Stimulated activated CD4-positive, alpha-beta T cell treated with anti-CD3 and anti-CD28 coated beads, Interleukin-4, amount 100 ng/mL, for 24 hours (primary cell): ENCODE measurements at places on chromosomes 5 and 9.

- no peak for DNase-seq
Measured at GRCh38 chr5:43638107-43638506, 35.1 kb downstream of the NNT start.

DNA sequence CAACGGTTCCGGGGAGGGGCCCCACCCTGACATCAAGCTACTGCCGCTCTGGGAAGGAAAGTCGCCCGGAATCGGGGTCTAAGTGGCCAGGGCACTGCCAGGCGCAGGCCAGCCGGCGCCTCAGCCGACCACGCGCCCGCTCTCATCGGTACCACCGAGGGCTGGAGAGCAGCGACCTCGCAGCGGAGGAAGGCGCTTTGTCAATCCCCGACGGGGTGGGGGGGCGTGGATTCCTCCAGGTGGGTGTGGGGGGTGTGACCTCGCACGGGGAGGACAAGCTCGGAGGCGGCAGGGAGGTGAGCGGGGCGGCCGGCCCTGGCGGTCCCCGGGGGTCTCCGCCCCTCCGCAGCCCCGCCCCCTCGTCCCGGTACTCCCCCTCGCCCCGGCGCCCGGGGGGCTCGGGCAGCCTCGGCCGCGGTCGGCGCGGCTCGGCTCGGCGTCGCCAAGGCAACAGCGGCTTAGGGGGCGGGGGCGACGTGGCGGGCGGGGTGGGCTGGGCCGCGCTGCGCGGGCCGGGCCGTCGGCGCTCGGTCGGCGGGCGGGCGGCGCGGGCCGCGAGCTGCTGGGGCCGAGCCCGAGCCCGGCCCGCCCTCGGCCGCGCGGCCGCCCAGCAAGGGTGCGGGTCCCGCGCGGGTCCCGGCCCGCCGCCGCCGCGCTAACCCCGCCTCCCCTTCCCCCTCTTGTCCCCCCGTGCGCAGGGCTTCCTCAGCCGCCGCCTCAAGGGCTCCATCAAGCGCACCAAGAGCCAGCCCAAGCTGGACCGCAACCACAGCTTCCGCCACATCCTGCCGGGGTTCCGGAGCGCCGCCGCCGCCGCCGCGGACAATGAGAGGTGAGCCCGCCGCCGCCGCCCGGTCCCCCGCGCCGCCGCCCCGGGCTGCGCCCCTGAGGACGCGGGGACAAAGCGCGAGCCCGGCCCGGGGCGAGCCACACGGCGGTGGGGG, 47.5 kb downstream of the DAB2IP start:
- peak; percentile 15 for DNase-seq

- no peak for DNase-seq
Measured at GRCh38 chr9:76605321-76605900, 146.4 kb downstream of the GCNT1 start.

DNA sequence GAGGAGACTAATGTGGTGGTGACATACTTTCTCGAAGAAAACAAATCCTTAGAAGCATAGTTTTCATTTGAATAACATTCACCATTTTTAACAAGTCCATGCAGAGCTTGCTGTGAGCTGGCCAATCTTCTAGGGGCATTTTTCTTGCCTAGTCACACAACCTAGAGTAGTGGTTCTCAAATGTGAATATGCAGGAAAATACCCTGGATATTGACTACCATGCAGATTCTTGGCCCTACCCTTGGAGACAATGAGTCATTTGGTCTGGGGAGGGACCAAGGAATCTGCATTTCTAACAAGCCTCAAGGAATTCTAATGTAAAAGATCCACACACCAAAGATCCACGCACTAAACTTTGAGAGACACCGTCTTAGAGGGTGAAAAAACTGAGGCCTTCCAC, 23.5 kb downstream of the GDNF start:
- no peak for DNase-seq

- peak; percentile 27 for DNase-seq
Measured at GRCh38 chr5:67221487-67222242, 25.1 kb upstream of the CD180 start.

DNA sequence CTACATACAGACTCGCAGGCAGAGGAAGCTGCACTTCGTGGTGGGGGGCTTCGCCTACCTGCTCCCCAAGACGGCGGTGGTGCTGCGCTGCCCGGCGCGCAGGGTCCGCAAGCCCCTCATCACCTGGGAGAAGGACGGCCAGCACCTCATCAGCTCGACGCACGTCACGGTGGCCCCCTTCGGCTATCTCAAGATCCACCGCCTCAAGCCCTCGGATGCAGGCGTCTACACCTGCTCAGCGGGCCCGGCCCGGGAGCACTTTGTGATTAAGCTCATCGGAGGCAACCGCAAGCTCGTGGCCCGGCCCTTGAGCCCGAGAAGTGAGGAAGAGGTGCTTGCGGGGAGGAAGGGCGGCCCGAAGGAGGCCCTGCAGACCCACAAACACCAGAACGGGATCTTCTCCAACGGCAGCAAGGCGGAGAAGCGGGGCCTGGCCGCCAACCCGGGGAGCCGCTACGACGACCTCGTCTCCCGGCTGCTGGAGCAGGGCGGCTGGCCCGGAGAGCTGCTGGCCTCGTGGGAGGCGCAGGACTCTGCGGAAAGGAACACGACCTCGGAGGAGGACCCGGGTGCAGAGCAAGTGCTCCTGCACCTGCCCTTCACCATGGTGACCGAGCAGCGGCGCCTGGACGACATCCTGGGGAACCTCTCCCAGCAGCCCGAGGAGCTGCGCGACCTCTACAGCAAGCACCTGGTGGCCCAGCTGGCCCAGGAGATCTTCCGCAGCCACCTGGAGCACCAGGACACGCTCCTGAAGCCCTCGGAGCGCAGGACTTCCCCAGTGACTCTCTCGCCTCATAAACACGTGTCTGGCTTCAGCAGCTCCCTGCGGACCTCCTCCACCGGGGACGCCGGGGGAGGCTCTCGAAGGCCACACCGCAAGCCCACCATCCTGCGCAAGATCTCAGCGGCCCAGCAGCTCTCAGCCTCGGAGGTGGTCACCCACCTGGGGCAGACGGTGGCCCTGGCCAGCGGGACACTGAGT, 255.9 kb downstream of the SAXO1 start:
- DNase-seq: no peak

GRCh38 chr9:37987467-37987981, 81.5 kb downstream of the SHB start:
- DNase-seq: no peak

DNA sequence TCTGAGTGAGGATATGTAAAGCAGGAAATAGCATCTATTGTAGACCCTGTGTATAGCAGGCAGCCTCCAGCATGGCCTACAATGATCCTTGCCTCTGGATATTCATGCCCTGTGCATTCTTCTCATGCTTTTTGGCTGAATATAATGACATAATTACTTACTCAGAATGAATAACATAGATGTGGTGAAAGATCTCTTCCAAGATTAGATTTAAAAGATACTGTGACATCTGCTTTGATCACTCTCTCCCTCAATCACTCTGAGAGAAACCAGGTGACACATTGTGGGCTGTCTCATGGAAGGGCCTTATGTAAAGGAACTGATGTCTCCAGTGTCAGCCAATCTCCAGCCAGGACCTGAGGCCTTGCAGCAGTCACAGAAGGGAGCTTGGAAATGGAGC, 376.7 kb downstream of the DNAH5 start:
- DNase-seq: no peak

DNA sequence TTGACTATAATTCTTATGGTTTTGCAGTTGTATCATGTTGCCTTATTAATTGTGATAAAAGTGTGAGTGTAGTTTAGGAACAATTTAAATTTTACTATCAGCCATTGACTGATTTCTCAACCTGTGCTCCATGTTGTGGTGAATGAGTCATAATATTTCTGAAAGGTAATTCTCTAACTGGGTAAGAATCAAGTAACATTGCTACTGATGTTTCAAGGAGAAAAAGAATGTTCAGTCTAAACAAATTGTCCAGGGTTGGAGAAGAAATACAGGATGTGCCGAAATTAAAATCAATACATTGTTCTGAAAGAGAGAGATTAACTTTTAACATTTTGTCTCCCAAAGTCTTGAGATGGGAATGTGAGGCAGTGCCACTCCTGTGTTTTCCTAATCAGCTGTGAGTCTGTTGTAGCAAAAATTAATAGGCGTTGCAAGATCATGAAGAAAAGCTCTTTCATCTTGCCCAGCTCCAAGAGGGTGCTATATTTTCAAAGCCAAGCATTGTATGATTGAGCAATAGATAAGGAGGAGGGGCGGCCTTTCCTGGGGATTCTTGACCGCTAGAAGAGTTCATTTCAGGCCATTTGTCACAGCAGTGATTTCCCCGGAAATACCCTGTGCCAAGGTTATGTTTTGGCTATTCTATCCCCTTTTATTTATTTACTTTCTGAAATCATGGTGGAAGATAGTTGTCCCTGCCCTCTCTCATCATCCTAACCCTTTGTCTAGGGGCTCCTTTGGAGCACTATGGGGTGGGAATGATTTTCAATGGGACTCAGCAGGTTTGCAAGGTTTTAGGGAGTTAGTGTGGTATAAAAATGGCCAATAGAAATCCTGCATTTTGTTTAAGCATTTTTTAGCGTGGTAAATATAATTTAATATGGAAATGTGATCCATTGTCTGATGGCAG, 151.6 kb downstream of the FOCAD start:
- no peak for DNase-seq

DNA sequence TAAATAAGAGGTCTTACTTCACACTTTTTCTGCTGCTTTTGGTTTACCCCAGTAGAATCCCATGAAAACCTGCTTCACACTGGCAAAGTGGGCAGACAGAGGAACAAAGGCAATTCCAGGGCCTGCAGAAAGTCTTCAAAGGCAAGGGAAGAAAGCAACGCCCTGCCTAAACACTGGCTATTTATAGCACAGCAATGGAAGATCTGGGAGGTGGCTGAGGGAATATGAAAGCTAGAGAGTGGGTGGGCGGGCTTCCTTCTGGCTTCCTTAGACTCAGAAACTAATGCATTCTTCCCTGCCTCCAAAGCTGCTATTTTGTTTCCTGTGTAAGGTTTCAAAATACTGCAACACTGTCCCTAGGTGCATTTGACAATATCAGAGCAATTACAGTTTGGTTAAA, 46.8 kb downstream of the ELAVL2 start:
- no peak for DNase-seq

DNA sequence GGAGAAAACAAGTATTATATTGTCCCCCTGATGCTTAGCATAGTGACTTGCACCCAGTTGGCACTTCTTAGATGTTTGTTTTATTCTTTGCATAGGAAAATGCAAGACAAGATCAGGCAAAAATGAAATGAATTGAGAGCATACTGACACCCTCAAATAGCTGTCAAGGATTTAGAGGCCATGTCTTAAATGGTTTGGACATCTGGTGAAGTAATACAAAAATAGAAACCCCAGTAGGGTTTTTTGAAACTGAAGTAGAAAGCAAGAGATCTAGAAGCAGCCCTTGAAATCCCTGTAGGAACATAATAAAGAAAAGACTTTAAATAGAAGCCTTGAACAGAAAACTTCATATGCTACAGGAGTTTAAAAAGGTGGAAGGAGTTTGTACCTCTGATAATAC, 174.3 kb downstream of the ANXA1 start:
- no peak for DNase-seq

DNA sequence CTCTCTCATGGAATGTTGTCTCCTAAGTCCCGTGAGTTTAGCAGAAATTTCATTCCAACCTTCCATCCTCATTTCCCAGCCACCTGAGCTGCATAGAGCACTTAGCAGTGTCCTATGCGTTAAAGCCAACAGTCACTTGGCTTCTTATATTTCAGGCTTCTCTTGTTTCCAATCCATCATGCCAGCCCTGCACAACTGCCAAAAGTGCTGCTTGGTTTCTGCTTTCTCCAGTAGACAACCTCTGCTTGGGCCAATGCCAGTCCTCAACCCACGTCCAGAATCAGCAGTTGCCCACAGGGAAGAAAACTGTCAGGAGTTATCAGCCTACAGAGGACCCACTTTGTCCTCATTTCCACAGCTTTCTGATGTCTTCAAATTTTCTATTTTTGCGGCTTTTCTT, 42.5 kb downstream of the KCNIP1 start:
- DNase-seq: no peak

DNA sequence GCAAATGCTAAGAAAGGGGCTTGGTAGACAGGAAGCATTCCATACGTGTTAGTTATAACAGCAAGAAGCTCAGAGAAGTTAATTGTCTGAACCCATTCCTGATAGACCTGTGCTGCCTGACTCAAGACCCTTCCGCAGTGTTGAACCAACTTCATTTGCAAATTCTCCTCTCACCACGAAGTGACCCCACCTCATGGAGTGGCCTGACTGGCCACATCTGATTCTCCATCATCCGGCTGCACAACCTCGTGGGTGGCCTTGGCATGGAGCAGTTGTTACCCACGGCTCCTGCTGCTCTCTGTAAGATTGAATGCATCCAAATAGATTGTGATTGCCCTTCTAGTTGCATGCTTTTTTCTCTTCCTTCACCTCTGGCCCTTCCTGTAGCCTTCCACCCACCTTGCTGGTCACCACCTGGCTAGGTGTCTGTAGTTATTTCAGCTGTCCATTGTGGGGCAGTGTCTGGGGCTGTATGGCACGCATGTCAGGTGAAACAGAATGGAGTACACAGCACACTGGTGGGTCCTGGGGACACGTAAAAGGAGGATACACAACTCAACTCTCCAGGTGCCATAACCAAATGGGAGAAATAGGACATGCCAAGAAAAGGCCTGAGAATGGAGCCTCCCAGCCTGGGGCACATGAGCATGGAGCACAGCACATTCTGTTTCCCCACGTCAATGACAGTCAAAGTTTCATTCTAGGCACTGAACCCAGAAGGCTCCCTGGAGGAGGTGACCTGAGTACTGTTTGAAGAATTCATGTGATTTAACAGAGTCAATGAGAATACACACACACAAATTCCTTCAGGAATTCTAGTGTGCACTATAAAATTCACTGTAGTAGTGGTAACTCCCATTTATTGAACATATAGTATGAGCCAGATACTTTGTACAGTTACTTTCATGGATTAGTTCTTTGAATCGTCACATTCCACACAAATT, 70.5 kb upstream of the PTCH1 start:
- no peak for DNase-seq

- no peak for DNase-seq
Measured at GRCh38 chr9:132026932-132027585, 52.6 kb downstream of the MED27 start.

DNA sequence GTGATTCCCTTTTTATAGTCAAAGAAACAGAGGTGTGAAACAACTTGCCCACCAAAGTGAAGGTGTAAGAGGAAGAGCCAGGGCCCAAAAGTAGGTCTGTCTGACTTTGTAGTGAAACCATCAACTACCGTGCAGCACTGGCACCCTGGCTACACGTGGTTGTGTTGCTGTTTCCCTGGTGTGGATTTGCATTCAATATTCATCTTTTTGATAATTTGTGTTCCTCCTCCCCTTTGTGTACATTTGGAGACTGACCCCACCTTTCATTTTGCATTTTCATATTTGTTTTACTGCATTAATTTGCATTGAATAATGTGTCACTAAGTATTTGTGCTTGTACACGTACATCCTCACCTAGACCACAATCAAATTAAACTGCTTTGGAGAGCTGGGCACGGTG, 873.8 kb upstream of the WWC1 start:
- no peak for DNase-seq

- DNase-seq: no peak
Measured at GRCh38 chr9:72247549-72247948, 98.3 kb downstream of the GDA start.

DNA sequence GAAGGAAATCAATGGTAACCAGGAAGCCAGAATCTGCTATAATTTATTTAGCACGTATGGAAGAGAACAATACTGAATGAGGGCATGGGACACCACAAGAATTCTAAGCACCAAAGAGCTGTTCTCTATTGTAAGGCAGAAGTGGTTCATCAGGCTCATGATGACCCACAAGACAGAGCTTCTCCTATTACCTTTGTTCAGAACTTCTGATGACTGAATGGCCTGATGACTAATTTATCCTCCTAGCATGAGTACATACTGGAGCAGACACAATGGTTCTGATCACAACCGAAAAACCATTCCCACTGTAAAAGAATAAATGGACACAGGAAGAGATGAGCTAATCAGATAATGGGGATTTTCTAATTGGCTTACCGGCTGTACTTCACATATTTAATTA, 329.8 kb upstream of the PDE4D start:
- DNase-seq: no peak
